SJSA1 (cell line): ENCODE measurements at places on chromosomes 5 and 9. TPM values are rescaled to one million over a fixed set of nuclear protein-coding genes. Genes with fewer than 3 reads are reported as not detected.

DNA sequence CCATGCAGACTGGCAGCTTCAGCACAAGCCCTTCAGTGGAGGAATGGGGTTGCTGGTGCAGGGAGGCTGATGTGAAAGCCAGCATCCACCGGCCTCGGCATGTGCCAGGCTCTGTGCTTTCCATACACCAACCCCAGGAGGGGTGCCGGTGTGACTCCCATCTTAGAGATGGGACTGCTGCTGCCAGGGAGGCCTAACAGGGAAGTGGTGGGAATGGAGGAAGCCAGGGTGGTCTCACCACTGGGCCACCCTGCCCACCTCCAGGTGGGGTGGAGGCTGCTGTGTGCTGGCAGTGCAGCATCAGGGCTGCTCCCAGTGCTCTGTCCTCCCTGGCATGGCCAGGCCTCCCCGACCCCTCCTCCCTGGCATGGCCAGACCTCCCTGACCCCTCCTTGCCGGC, 32.8 kb upstream of the PITX1 start:
- no peak overlapping the region for H3K27ac ChIP-seq
- no peak for DNase-seq
- H3K4me3 ChIP-seq: no peak overlapping the region
- 0 out of 2 replicates have a peak, but pooled peaks cover 7% of the 10 kb centered on the region for H3K27me3 ChIP-seq
- no peaks in the 10 kb centered on the region for H3K4me1 ChIP-seq

DNA sequence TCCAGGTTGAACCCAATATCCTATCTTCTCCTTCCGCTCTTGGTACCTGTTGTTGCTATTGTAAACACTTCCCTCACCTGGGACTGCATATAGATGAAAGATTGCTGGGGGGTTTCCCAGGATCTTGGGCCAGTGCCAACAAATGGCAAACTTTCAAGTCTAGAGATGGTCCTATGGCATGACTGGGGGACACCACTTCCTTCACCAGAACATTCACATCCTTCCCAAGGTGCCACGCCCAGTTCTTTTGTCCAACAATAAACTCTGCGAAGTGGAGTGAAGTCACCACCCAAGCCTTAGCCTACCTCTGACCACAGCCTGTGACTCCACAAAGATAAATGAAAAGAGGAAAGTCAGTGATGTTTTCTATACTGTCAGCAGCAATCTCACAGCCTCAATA, 34.4 kb downstream of the DOCK8 start:
- no peaks in the 10 kb centered on the region for H3K36me3 ChIP-seq
- H3K4me3 ChIP-seq: no peak overlapping the region
- no peaks in the 10 kb centered on the region for H3K27me3 ChIP-seq
- H3K27ac ChIP-seq: no peak overlapping the region
- DNase-seq: no peak
- no peaks in the 10 kb centered on the region for H3K4me1 ChIP-seq

DNA sequence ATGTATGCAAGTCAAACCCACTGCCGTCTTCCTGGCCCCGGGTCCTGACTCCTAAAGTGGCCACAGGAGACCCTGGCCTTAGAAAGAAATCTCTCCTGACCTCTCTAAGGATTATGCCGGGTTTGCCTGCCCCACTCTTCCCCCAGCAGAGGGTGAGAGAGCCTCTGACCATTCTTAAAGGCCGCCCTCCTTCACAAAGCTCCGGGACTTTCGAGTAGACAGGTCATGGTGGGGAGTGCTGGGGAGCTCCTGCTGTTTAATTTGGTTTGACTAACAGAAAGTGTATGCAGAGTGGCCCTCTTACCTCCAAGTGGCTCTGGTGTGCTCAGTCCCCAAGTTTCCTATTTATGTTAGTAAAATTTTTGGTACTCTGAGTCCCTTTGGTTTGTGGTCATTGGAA, 111.8 kb downstream of the LRRC70 start:
- H3K27ac ChIP-seq: no peak overlapping the region
- H3K27me3 ChIP-seq: no peaks in the 10 kb centered on the region
- no peak overlapping the region for H3K4me3 ChIP-seq
- DNase-seq: no peak
- no peaks in the 10 kb centered on the region for H3K36me3 ChIP-seq

DNA sequence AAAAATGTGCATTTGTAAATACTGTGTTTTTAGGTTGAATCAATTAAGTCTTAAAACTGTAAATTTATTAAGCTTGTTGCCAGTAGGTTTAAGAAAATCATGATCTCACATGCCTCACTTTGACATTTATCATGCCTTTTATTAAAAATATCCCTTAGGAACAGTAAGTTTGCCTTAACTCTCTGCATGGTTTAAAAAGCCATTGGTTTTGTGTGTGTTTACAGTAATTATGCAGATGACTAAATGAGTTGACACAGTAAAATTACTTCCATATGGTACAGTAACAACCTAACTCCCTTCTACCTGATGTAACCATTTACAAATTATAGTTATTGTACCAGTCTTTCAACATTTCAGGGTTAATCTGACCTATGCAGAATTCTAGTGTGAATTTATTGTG, 6.5 kb downstream of the RPS6 start:
- peaks cover 5% of the 10 kb centered on the region; the same call in 1 of the 2 replicates for H3K4me1 ChIP-seq
- H3K27me3 ChIP-seq: no peaks in the 10 kb centered on the region
- H3K27ac ChIP-seq: no peak overlapping the region
- H3K4me3 ChIP-seq: no peak overlapping the region

- peaks cover 8% of the 10 kb centered on the region; the same call in 1 of the 2 replicates for H3K4me1 ChIP-seq
- no peaks in the 10 kb centered on the region for H3K27me3 ChIP-seq
- DNase-seq: no peak
- no peak overlapping the region for H3K4me3 ChIP-seq
Measured at GRCh38 chr5:163377982-163378381, 59.4 kb upstream of the CCNG1 start.

- no peaks in the 10 kb centered on the region; the same call in 1 of the 2 replicates for H3K27me3 ChIP-seq
- H3K27ac ChIP-seq: no peak overlapping the region
- no peaks in the 10 kb centered on the region for H3K4me1 ChIP-seq
- H3K4me3 ChIP-seq: no peak overlapping the region
- no peak for DNase-seq
Measured at GRCh38 chr5:2157372-2157771, 274.6 kb upstream of the IRX4 start.

CD14 gene
- total RNA-seq: 7.6 and 10.3 TPM in 2 replicates
